ENCODE measurements at places on chromosomes 7 and 10.

DNA sequence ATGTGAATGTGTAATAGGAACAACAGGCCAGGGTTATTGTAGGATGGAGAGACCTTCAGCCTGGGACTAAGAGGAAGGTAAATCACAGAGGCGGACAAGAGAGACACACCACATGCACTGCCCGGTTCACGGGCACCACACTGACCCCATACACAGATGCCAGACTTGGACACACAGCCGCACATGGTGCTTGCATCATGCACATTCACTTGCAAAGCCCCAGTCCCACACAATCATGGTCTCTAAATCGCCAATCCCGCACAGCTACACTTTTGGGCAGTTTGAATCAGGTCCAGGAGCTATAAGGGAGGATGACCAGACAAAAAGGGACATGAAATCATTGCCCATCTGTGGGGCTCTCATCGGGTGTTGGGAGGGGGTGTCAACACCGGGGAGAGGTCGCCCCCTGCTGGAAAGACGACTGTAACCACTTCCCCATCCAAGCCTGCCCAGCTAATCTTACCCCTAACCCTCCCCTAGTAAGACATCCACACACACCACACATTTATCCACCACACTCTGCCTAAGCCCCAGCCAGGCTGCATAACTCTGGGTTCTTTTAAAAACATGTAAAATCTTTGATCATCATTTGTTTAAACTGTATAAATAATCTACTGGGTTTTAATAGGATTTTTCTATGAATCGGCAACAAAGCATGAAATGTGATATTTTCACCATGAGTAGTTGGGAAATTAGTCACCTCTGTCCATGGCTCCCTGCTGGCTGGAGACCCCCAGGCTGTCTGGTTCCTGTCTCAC lies 40.5 kb upstream of the SLF2 start:
- DNase-seq = peak; percentile 50

DNA sequence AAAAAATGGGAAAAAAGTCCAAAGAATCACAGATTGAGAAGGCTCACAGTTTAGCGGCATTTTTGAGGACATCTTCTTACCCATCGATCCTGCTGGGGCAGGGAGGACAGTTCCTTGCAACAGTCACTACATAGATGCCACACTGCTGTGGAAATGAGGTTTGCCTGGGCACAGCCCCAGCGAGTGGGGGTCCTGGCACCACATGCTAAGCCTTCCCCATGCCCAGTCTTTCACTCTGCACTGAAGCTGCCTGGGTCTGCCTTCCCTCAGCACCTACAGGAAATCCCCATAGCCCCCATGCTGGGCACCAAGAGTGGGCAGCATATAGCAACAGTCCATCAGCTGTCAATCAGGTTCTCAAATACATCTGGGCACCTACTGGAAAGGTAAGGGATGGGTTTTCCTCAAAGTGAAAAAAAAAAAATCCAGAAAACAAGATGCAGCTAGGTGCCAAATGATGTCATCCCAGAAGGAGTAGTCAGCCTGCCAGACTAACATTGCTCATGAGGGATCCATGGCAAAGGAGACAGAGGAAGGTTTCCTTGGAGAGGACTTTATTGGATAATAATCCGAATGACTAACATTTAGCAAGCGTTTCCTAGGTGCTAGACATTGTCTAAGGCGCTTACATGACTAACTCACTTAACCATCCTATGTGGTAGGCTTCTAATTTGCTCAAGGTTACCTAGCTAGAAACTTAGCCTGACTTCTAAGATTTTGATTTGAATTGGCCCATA lies 125.7 kb upstream of the CXCL12 start:
- peak; percentile 96 for DNase-seq

GRCh38 chr7:29968683-29969395 lies 20.8 kb downstream of the SCRN1 start:
- DNase-seq = peak; percentile 62

DNA sequence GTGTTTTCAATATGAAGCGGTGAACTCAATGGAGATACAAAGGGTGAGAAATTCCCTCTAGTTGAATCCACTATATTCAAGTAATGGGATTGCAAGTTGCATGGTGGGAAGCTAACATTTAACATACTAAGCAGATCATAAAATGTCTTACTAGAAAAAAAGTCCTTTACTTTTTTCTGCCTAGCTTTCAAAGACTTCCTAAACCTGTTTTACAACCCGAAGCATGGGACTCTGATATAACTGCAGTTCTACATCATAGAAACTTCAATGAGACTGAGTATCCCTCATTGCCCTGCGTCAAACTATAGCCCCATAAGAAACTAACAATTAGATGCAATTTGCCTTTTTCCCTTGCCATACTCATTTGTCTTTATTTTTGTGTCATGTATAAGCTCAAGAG lies 179.9 kb downstream of the RTKN2 start:
- no peak for DNase-seq

DNA sequence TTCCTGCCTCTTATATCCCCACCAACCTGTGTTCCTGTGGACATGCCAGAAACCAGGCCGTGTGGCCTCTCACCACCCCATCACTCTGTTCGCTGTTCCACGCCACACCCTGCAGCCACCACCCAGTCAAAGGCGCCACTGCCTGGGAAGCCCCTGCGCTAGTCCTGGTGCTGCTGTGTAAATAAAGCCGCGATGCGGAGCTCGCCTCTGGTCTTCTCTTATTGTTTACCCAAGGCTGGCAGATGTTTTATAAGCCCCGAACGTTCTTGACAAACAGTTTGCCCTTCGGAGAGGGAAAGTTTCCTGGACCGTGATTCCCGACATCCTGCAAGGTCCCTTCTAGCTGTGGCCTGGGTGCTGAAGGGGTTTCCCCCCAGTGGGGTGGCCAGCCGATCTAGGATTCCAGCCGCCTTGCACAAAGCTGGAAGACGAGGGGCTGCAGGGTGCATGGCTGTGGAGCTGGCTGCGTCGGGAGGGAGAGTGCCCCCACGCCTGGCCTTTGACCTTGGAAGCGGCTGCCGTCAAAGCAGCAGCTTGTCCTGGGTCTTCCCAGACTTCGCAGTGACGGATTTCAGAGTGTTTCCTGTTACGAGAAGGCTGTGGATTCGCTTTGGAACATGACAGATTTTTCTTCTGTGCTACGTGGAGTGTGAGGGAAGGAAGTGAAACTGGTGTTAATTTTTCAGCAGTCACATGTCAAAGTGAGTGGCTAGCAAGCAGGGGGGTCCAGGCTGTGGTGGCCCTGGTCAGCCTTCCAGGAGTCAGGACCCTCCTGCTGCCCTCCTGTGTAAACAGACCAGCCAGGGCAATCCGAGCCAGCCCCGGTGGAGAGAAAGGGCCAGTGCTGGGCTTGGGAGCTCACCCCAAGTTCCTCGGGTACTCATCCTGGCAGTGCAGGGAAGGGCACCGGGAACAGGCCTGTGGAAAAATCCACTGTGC lies 61.6 kb downstream of the LHPP start:
- peak; percentile 19 for DNase-seq

GRCh38 chr7:72292794-72293193 lies 119.3 kb downstream of the CALN1 start:
- no peak for DNase-seq

- no peak for DNase-seq
Observed at GRCh38 chr7:45623740-45624391, 49.7 kb downstream of the ADCY1 start.

Measured in cardiac fibroblast (primary cell).